ENCODE measurements at places on chromosomes 3 and 15.

DNA sequence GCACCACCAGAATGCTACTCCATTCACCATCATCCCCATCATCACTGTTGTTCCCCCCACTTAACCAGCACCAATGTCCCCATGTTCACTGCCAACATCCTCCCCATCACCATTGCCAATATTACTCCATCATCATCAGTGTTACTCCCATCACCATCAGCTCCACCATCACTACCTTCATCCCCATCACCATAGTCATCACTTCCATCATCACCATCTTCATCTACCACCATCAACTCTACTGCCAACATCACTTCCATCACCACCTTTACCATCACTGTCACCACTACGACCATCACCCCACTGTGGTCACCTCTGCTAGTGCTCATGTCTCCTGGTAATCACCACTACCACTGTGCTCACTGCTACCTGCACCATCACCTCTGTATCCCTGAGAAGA lies 47.2 kb upstream of the TMEM115 start:
- DNase-seq = no peak

- no peak for DNase-seq
These were observed 23.5 kb upstream of the ELP6 start for GRCh38 chr3:47536967-47537366.

- DNase-seq = peak; percentile 53
These were observed 41.9 kb downstream of the NOX5 start for GRCh38 chr15:69056365-69056764.

GRCh38 chr15:36778531-36778930 lies 199.1 kb downstream of the CDIN1 start:
- no peak for DNase-seq

GRCh38 chr3:67529915-67530314 lies 124.5 kb downstream of the SUCLG2 start:
- no peak for DNase-seq

DNA sequence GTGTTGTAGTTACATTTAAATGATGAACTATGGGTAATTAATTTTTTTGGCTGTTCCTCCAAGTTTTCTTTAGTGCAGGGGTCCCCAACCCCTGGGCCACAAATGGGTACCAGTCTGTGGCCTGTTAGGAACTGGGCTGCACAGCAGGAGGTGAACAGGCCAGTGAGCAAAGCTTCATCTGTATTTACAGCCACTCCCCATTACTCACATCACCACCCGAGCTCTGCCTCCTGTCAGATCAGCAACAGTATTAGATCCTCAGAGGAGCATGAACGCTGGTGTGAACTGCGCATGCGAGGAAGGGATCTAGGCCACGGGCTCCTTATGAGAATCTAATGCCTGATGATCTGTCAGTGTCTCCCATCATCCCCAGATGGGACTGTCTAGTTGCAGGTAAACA lies 75.9 kb upstream of the RPL35A start:
- no peak for DNase-seq

- DNase-seq = peak; percentile 93
These were observed 487.7 kb upstream of the RASGRP1 start for GRCh38 chr15:39052323-39052705.

DNA sequence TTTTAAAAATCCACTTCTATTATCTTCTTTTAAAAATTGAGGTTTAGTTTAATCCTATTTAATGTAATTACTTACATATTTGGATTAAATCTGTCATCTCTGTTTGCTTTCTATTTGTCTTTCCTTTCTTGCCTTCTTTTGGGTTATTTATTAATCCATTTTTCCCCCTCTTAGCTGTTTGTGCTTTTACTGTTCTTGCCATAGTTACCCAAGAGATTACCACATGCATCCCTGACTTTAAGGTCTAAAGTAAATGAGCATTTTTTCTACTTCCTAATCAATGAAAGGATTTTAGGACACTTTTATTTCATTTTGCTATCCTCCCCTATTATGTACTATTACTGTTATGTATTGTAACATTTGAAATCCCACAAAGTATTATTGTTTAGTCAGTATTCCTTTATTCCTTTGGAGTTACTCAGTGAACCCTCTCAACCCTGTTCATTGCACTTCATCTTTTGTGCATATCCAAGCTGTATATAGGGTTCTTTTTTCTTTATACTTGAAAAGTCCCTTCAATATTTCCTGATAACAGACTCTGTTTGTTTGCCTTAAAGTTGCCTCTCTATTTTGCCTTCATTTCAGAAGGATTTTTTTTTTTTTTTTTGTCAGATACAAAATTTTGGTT lies 62.7 kb downstream of the MEF2A start:
- DNase-seq = no peak

- no peak for DNase-seq
These were observed 116.0 kb upstream of the RBMS3 start for GRCh38 chr3:29164825-29165224.

- DNase-seq = no peak
These were observed 11.3 kb downstream of the SLCO2A1 start for GRCh38 chr3:134018406-134018805.

- DNase-seq = no peak
These were observed 11.7 kb upstream of the ZNF774 start for GRCh38 chr15:90340345-90340744.

DNA sequence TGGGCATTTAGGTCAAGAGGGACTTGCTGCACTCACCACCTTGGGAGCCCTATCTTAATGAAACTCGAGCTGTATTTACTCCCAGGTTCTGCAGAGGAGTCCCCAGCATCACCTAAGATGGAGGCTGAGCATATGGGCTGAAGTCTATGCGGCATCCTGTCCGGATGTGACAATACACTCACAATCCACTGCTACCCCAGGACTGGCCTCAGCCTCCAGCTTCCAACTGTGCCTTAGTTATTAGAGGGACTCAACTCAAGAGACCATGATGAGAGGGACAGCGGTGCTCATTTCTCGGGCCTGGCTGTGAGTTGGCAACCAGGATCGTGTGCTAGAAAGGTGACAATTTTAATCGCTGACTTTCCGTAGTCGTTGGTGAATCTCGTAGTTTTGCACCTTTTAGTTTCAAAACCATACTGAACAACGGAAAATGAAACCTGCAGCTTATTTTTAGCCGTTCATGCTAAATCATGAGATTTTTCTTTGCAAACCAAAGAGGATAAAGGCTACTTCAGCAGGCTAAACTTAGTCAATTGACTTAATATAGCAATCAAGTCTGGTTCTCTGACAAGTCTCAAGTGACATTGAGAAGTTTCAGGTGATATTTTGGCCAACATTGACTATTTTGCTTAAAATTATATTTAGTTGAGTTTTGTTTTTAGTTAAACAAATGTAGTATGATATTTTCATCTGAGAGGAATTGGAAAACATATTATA lies 11.1 kb downstream of the ZBTB38 start:
- DNase-seq = no peak

- no peak for DNase-seq
These were observed 63.9 kb downstream of the NME9 start for GRCh38 chr3:138265745-138266144.

DNA sequence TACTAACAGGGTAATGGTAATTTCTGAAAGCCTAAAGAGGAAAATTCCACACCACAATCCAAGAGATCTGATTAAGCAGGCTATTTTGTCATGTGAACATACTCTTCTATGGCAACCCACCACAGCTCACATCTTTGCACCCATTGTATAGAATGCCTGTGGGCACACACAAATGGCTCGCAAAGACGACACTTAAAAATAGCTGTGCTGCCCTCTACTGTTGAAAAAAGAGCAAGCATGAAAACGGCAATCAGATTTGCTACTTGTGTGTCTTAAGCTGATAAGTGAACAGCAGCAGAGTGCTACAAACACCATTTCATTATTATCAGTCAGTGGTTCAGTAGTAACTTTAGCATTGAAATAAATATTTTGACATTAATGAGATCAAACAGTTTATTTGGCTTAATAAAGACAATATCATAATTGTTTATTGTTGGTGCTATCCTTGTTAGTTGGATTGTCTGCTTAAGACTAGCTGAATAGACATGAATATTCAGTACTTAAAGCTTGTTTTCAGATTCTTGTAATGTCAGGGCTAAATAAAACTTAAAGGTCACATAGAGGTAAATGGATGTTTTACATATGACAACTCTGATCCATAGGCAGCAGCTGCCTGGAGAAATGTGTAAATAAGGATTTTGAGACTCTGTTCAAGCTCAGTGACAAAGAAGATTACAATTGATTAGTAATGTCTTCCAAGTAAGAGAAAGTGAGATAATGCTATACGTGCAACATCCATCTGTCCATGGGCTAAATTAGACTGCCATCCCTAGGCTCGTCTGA lies 199.1 kb downstream of the LRRN1 start:
- DNase-seq = peak; percentile 48

GRCh38 chr3:30457081-30457480 lies 149.3 kb upstream of the TGFBR2 start:
- DNase-seq = no peak

DNA sequence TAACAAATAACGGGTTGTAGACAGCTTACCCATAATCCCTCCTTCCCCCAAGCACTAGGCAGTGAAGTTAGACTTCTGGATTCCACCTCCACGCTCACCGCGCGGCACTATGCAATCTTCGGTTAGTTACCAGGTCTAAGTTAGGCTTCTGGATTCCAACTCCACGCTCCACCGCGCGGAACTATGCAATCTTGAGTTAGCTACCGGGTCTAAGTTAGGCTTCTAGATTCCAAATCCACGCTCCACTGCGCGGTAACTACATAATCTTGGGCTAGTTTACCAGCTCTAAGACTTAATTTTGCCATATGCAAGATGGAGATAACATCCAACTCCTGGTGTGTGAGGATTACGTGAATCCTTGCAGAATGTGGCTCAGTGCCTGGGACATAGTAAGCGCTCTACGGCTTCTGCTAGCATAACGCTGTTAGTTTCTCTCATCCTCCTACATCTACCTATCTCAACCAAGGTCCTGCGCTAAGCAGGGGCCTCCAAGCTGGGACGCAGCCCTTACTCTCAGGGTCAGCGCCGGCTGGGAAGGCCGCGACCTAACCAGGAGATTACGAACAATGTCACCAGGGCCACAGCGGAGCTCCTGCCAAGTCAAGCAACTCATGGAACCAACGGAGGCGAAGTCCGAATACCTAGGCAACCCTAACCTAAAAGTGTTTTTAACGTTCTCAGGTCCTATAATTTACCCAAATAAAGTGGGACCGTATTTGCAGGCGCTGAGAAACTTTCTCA lies 497 bp upstream of the RPLP1 start:
- no peak for DNase-seq

DNA sequence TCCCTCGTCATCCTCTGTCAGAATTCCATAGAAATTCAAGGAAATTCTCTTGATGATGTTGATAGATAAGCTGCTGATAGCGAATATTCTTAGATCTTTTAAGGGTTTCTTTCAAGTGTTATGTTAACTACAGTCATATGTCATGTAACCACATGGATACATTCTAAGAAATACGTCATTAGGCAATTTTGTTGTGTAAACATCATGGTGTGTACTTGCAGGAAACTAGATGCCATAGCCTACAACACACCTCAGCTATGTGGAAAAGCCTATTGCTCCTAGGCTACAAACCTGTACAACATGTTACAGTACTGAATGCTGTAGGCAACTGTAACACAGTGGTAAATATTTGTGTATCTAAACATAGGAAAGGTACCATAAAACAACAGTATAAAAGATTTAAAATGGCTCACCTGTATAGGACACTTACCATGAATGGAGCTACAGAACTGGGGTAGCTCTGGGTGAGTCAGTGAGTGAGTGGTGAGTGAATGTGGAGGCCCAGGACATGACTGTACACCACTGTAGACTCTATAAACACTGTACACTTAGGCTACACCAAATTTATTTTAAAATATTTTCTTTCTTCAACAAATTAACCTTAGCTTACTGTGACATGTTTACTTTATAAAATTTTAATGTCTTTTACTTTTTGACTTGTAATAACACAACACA lies 34.6 kb downstream of the GLDN start:
- DNase-seq = no peak

DNA sequence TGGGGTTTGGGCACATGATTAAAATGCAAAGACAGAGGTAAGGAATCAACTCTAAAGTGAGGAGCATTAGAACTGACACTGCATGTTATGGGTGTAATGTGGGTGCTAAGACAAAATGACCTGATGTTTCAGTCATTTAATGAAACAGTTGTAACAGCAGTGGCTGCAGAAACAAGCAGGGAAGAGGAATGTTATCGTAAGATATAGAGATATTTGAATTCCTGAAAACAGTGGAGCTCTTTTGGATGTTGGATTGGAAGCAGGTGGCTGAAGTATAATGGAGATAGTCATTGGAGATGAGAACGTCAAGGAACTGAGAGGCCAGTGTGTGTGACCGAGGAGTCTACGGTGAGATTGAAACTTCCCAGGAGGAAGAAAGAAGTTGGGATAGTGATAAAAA lies 1065.2 kb downstream of the ZPLD1 start:
- no peak for DNase-seq

- DNase-seq = no peak
These were observed 282.2 kb upstream of the LRRN1 start for GRCh38 chr3:3516996-3517395.

DNA sequence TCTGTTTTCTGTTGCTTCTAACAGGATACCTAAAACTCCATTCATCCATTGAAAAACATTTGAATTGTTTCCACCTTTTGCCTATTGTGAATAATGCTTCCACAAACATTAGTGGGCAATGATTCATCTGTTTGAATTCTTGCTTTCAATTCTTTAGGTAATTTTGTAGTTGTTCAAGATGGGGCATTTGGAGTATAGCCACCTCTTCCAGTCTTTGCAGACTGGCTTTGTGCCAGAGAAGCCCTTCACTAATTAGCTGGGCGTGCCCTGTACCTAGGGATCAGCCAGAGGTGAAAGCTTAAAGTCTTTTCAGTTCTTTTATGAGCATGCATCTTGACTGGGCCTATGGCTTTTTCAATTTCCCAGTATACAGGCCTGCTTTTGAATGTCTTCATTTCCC lies 10.9 kb downstream of the RTP1 start:
- DNase-seq = no peak

- DNase-seq = no peak
These were observed 301.8 kb upstream of the SEMA6D start for GRCh38 chr15:47415539-47415971.

DNA sequence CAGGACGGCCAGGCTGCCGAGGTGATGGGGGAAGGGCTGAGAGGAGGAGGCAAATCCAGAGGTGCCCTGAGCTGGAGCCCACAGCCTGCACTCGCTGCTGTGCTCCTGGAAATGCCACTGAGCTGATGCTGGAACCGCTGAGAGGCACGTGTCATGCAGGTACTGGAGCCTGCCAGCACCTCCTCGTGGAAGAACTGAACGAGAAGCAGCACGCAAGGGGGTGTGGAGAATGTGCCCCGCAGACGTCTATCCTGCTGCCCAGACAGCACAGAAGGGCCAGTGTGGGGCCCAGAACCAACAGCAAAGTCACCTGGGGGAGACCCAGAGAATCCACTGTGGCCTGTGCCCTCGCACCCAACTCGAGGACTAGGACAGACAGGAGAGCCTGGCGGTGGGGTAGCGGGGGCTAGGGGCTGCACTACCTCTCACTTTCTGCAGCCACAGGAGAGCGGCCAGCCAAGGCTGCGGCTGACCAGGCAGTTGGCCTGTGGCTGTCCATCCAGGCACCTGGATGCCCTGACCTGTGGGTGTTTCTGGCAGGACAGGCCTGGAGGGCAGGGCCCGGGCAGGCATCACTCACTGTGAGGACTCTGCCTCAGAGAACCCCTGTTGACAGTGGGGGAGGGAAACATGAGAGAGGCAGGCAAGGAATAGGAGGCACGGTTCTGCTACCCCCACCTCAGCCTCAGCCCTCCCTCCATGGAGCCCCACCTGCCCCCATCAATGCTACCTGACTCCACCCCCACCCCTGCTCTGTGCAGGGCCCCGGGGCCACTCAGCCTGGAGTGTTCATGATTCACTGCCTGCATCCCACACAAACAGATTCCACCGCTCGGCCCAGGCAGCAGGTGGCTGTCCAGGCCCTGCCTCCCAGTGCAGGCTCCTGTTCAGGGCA lies 213.1 kb downstream of the TBC1D2B start:
- no peak for DNase-seq

GRCh38 chr3:181533811-181534210 lies 177.9 kb upstream of the SOX2 start:
- no peak for DNase-seq
